ENCODE measurements at places on chromosomes 3 and 15.

- DNase-seq: no peak
Observed at GRCh38 chr3:126353694-126354321, 3.4 kb downstream of the KLF15 start.

DNA sequence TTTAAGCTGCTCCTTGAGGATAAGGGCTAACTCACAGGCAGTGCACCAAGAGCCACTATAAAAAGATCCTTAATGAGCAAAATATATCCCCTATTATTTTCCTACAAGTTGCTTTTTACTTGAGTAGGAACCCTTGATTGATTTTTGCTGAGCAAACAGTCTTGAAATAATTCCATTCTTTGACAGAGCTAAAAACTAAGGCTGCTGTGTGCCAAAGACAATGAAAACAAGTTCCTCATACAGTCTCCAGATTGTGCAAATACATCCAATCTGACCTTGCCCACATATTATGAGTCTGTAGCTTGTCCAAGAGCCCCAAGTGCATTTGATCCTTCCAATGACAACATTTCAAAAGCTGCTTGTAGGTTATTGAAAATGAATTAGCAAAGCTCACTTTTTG, 15.0 kb downstream of the PRKAR2A start:
- DNase-seq: no peak

GRCh38 chr15:81758818-81759284, 287.0 kb downstream of the MEX3B start:
- no peak for DNase-seq

- no peak for DNase-seq
Observed at GRCh38 chr3:100891827-100892226, 101.4 kb downstream of the ABI3BP start.

DNA sequence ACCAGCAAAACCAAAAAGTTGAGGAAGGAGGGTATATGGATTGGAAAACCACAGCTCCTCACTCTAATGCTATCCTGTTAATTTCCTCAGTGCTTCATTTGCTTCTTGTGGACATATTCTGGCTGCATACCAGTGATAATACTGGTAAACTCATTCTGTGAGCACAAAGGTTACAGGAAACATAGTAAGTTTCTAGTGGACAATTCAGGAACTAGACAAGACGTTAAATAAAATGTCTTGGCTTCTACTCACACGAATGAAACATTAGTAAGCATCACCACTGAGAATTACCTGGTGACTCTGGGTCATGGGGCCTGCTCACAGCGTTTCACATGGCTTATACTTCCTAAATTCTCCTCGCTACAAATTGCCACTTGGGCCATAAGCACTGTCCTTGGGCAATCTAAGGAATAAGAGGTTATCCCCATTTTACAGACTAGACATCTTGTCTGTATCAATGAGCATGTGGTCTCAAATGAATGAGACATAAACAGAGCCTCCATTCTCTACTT, 20.1 kb upstream of the PPIB start:
- no peak for DNase-seq

- no peak for DNase-seq
Observed at GRCh38 chr3:142680710-142681109, 43.1 kb upstream of the TRPC1 start.

DNA sequence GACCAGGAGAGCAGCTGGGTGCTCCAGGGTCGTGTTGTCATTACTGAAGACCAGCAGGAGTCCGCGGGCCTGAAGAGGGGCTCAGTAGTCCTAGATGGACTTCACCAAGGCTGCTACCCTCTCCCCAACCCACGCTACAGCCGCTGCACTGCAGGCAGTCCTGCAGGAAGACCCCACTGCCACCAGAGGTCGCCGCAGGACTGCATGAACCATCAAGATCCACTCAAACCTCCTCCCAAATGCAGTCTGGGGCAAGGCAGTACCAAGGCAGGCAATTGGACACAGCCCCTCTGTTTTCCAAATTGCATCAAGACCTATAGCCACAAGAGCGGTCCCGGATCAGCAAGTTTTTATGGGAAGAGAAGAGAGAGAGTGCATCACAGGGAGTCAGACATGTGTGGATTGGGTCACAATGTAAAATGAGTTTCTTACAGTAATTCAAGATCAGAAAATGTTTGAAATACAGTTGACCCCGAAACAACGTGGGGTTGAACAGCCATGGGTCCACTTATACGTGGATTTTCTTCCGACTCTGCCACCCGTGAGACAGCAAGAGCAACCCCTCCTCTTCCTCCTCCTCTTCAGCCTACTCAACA, 46.7 kb downstream of the DZIP1L start:
- DNase-seq: peak; percentile 87

GRCh38 chr15:45773149-45773548, 138.3 kb downstream of the SQOR start:
- no peak for DNase-seq

- DNase-seq: peak; percentile 83
Observed at GRCh38 chr3:135106445-135106844, 311.4 kb downstream of the EPHB1 start.

DNA sequence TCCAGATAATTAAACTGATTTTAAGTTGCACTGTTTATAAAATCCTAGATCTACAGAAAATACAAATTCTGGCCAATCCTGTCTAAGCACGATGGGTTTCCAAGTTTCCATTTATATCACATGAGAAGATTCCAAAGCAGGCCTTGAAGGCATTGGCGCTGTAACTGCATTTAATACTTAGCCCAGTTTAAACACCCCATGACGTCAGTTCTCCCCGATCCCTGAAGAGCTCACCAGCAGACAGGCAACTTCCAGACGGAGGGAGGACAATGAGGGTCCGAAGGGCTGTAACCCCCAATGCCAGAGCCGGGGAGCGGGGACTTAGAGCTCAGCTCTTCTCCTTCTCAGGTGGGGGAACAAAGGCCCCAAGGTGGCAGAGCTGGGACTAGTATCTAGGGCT, 117.3 kb downstream of the XXYLT1 start:
- DNase-seq: peak; percentile 59

- peak; percentile 64 for DNase-seq
Observed at GRCh38 chr15:77144492-77145070, 73.7 kb upstream of the TSPAN3 start.

DNA sequence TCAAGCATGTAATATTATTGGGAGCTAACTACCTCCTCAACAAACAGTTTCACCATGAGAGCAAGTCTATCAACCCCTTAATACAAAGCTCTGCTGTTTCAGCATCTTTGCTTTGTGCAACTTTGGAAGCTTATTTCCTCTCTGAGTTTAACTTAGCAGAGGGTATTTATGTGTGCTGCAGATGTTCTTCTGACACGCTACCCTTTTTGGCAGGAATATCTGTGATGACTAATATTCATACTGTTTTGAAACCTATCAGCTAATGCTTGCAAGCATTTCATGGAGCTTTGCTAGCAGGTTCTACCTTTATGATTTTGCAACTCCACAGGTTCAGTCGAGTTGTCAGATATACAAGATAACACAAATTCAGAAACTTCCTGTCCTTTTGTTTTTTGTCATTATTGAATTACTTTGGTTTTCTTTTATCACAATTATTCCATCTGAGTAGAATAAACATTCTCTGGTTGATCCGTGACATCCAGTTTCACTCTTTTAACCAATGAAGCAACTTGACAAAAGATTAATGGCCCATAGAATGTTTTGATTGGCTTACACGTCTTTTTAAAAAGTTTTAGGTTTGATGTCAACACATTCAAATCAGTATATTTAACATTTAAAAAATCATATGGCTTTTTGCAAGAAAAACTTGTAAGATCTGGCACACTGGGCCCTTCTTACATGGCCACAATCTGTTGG, 1.7 kb upstream of the SLC9A9 start:
- peak; percentile 49 for DNase-seq

DNA sequence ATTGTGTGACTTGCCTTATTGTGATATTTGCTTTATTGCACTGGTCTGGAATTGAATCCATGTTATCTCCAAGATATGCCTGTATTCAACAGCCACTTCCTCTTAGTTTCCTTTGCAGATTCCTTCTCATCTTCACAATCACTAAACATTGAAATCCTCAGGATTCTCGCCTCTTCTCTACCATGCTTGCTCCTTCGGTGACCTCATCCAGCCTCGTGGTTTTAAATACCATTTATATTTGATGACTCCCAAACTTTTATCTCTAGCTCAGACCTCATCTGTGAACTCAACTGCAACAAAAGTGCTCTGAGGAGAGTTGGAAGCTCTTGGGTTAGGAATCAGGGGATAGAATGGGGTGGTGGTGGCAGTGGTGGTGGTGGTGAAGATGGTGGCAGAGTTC, 19.9 kb downstream of the POLR2M start:
- no peak for DNase-seq

DNA sequence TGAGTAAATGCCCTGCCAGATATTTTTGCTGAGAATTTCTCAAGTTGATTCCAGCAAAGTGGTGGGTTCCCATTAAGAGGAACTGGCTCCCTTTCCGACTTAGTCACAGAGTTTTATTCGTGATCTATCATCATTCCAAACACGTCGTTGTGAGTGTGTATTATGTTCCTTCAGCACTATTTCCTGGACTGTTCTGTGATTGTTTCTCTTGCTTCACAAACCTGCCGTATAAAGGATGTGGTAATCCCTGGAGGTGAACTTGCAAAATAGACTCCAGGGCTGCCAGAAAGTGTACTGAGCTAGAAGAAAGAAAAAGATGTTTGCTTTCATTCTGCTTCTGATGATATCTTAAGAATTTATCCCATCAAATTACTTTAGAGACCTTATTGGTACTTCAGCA, 14.5 kb upstream of the CAPN3 start:
- DNase-seq: no peak

- no peak for DNase-seq
Observed at GRCh38 chr15:63283126-63283525, 5.7 kb downstream of the APH1B start.

- DNase-seq: no peak
Observed at GRCh38 chr15:64703632-64703959, 71.8 kb downstream of the RBPMS2 start.

DNA sequence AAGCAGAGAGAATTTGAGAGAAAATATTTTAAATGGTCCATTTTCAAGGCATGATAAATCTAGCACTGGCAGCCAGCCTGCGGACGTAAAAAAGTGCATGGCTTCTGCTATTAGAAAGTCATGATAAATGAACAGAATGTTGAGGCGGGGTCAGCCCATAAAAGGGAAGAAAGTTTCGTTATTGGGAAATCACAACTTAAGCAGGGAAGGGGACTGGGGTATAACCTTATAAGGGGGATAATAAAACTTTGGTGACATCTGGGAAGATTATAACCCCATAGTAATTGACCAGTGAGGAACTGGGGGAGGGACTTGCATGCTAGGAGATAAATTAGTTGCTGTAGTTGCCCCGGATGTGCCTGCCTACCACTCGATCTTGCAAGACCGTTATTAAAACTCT, 88.4 kb upstream of the PLSCR4 start:
- no peak for DNase-seq

GRCh38 chr3:67484085-67484484, 170.3 kb downstream of the SUCLG2 start:
- no peak for DNase-seq

DNA sequence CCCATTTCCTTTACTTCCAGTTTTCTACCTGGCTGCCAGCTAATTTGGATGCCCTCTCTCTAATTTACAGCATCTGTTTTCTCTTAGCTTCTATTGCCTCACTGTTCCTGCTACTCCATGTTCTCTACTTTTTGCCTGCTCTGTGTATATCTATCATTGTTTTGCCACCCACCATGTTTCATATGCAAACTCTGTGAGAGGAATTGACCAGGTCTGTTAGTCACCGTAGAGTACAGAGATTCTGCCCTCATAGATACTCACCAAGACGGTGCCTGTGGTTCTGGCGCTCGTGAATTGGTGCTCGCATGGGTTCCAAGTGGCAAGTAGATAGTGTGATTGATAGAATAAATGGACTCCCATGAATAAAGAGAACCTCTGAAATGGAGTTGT, 288.8 kb downstream of the CNTN6 start:
- no peak for DNase-seq

DNA sequence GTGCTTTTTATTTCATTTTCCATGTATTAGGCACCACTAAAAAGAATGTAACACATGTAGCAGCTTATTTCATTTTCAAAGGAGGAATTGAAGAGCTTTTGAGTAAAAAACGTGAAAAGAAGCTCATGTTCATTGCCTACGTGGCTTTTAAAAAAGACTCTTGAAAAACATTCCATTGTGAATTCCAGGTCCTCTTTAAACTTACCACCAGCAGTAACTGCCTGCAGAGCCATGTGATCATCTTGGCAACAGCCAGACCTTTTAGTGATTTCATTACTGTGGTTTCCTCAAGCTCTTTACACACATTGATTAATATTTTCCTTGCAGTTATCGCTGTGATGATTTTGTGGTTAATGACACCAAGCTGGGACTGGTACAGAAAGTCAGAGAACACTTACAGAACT, 43.8 kb upstream of the FBXL22 start:
- peak; percentile 53 for DNase-seq

DNA sequence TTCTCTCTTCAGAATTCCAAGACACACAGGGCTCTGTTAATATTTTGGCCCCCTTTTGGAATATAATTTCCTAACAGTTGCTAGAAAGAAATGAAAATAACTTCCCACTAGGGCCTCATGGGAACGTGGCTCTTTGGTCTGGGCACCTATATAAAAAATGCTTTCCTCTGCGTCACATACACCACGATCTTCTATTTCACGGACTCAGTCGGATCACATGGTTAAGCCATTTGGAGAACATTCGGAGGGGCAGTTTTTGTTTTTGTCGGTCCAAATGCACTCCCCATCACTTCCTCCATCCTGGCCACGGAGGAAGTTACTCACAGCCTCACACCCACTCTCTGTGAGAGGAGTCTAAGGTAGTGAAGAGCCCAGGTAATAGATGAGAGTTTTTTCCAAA, 21.0 kb downstream of the TMEM44 start:
- DNase-seq: no peak

GRCh38 chr3:963255-963654, 129.6 kb upstream of the CNTN6 start:
- no peak for DNase-seq

GRCh38 chr3:175606650-175607318, 747.6 kb downstream of the NAALADL2 start:
- no peak for DNase-seq

DNA sequence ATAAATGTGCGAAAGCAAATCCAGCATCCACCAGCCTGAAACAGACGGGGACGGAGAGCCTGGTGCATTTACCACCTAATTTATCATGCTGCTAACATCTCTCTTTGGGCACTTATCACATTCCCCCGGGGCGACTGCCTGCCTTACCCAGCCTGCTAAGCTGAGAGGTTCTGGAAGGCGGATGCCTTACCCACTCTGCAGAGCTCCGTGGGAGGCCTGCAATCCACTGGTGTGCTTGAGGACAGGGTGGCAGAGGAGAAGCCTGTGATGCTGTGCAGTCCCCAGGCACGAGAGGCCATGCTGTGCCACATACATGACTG, 25.5 kb downstream of the MGLL start:
- peak; percentile 73 for DNase-seq

GRCh38 chr3:38579551-38580449, 69.7 kb downstream of the SCN5A start:
- DNase-seq: no peak

- no peak for DNase-seq
Observed at GRCh38 chr15:70964058-70964457, 71.4 kb downstream of the LRRC49 start.

DNA sequence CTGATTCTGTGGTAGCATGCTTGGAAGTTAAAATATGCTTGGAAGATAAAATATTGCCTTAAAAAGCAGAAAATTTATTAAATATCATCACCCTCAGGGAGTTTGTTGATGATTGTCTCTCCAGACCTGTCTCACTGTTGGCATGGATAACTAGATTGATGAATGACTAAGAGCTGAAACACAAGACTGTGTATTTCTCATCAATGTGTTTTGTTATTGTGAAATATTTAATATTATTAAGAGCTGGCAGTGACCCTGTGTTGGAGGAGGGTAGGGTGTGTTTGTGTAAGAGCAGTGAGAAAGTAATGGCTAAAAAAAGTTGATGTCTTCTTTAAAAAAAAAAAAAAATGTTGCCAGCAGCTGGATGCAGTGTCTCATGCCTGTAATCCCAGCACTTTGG, 82.2 kb downstream of the ITPR1 start:
- no peak for DNase-seq
